ENCODE measurements at places on chromosomes 7 and 10.

GRCh38 chr7:116328161-116328560 is 117.8 kb downstream of the TES start:
- DNase-seq, result no peak

DNA sequence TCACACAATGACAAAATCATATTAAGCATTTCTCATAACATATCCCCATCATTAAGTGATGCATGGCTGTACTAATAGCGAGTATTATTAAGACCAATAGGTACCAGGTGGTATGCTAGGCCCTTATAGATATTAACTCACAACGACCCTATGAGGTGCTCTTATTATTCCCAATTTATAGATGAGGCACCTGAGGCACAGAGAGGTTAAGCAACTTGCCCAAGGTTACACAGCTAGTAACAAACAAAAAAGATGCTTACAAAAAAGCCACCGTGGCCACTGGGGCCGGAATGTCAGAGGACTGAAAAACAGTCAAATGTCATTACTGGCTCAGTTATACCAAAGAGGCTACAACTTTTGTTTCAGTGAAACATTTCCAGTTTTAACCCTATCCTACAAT is 96.0 kb downstream of the OR13A1 start:
- DNase-seq, result no peak

DNA sequence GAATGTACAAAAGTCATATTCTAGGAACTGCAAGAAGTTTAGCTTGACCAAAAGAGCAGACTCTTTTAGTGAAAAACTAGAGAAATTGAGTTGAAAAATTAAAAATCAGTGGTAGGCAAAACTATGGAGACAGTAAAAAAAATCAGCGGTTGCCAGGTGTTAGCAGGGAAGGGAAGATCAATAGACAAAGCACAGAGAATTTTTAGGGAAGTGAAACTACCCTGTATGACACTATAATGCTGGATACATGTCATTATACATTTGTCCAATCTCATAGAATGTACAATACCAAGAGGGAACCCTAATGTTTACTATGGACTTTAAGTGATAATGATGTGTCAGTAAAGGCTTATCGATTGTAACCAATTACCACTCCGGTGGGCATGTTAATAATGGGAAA is 761.9 kb downstream of the MAGI2 start:
- DNase-seq, result no peak

DNA sequence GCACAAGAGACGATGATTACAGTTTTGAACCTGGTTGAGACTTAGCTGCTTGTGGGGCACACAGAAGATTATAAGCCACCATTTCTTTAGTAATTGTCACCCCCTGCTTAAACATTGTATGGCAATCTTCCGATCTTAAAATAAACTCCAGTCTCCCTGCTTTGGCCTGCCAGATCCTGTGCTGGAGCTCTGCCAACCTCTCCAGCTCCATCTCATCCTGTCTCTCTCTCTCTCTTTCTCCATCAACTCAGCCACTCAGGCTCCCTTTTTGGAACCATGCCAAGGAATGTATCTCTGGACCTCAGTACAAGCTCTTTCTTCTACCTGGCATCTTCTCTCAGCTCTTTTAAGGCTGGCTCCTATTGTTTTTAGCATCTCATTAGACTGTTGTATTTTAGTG is 1053.2 kb downstream of the REEP3 start:
- DNase-seq, result no peak

DNA sequence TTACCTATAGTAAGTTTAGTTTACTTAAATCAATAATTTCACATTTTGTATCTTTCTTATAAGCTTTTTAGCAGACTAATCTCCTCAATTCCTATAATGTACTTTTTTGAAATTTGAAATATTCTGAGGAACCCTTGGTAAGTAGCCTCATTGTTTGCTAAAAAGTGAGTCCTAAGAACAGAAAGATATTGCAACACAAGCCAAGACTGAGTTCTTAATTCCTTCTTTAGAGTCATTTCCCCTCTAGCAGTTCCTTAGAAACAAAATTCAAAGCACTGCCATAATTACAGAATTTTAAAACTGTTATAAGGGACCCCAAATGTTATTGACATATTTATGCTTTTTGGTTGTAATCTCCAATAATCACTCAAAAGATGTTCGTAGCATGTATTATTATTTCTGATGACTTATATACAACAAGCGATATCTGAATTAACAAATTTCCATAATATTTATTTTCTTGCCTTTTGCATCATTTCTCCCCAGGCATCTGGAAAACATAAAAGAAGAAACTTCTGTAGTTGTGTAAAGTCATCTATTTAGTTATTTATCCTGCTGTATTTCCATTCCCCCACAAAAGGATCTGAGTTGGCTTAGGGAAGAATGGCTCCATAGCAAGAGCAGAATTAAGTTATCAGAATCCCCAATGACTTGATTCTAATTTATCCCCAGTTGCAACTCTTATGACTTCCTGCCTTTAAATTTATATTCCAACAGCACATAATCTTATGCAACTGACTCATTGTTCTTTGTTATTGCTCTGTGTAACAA is 67.8 kb downstream of the TMEM26 start:
- DNase-seq, result no peak

- DNase-seq, result no peak
Measured at GRCh38 chr7:7577888-7578287, 11.2 kb downstream of the MIOS start.

DNA sequence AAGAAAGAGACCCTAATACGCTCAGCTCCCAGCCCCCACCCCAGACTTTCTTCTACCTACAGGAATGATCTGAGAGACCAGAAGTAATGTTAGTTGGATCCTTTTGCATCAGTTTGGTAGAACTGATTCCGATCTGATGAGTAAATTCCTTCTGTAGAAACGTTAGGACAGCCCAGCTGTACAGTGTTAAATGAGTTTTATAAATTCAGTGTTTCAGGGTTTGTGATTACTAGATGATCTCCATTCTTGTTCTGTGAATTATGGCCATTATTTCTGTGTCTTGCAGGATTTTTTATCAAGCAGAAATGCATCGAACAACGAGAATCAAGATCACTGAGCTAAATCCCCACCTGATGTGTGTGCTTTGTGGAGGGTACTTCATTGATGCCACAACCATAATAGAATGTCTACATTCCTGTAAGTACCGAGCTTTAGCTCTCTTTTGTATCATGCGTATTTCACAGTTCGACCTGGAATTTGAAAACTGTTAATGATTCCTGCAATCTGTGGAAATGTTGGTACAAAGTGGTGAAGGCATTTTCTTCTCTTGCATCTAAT is 5.3 kb downstream of the BMI1 start:
- no peak for DNase-seq

DNA sequence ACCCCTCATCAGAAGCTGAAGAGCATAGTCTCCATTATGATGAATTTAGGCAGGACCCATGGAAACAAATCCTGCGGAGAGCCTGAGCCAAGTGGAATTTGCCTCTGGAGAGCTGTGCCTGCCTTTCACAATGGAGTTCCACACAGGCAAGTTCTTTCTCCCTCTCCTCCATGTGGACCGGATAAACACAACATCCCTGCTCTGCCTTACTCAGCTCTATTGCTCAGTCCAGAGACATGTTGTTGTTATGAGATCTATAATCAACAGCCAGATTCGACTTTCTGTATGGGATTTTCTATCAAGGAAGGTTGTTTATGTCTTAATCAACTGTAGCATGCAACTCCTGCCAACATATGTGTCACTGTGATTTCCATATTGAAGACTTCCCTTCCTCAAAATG is 59.5 kb upstream of the ELMO1 start:
- DNase-seq, result no peak

DNA sequence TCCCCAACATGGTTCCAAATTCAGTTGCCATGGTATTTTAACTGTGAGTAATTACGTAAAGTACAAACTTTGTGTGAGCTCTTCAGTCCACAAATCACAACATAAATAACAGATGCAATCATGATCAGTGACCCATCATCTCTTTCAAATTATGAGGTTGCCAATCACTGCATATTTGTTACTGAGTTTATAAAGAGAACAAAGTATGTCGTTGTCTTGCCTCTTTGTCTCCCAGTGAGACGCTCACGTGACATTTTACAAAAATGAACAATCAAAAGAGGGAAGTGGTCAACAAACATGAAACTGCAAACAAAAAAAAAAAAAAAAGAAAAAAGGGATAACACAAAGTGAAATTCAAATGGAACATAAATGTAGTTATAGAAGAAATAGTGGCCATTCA is 122.7 kb upstream of the PDSS1 start:
- DNase-seq, result no peak

DNA sequence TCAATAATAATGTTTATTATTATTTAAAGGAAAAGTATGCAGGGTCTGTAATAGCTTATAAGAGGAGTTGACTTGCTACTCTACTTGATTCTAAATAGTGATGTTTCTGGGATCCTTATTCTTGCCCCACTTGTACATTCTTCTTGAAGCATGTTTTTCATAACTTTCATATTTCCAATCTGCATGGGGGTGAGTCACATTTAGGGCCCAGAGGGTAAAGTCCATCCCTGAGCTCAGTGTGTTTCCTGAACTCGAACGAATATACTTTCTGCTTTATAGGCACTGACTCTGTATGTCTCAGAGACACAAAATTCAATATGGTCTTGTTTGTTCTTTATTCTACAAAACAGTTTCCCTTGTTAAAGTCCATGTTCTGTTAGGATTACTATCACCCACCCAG is 61.0 kb upstream of the SMIM30 start:
- no peak for DNase-seq

GRCh38 chr7:20275637-20276036 is 55.1 kb upstream of the ITGB8 start:
- no peak for DNase-seq

GRCh38 chr7:353746-354325 is 63.9 kb downstream of the FOXL3 start:
- DNase-seq, result no peak

- no peak for DNase-seq
Measured at GRCh38 chr7:84302949-84303348, 108.4 kb upstream of the SEMA3A start.

DNA sequence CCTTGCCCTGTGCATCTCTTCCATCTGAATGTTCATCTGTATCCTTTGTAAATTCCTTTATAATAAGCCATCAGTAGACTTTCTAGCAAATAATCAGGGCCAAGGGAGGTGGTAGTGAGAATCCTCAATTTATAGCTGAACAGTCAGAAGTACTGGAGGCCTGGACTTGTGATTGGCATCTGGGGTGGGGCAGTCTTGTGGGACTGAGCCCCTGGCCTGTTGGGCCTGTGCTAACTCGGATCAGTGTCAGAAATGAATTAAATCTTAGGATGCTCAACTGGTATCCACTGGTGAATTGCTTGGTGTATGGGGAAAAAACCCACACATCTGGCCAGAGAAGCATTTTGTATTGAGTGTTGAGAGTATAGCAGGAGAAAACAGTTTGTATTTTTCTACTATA is 481.8 kb downstream of the GLRX3 start:
- no peak for DNase-seq

DNA sequence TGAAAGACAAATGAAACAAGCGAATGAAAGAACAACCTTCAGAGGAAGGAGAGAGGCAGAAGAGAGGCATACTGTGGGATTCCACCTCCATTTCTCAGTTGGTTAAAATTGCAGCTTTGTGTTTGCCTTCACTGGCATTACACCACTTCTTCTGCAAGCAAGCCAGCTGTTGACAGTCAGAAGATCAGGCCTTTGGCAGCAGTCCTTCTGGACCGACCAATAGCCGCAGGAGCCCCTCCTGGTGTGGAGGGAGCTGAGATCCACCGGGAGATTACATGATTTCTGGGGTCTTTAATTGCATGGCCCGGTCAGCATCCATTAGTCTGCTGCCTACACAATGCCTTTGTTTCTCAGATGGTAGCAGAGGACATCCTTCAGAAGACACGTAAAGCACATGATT is 206.7 kb downstream of the ADAM12 start:
- no peak for DNase-seq

DNA sequence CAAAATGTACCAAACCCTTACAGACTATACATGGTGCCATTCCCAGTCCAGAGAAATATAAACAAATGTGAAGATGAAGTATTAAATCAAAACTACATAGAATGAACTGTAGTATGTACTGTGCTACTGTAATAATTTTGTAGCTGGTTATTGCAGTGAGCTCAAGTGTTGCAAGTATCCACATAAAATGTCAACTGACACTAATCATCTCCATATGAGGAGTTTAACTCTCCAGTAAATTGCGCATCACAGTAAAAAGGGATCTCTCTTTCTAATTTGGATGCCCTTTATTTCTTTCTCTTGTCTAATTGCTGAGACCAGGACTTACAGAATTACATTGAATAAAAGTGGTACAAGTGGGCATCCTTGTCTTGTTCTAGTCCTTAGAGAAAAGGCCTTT is 165.5 kb downstream of the CPED1 start:
- no peak for DNase-seq

DNA sequence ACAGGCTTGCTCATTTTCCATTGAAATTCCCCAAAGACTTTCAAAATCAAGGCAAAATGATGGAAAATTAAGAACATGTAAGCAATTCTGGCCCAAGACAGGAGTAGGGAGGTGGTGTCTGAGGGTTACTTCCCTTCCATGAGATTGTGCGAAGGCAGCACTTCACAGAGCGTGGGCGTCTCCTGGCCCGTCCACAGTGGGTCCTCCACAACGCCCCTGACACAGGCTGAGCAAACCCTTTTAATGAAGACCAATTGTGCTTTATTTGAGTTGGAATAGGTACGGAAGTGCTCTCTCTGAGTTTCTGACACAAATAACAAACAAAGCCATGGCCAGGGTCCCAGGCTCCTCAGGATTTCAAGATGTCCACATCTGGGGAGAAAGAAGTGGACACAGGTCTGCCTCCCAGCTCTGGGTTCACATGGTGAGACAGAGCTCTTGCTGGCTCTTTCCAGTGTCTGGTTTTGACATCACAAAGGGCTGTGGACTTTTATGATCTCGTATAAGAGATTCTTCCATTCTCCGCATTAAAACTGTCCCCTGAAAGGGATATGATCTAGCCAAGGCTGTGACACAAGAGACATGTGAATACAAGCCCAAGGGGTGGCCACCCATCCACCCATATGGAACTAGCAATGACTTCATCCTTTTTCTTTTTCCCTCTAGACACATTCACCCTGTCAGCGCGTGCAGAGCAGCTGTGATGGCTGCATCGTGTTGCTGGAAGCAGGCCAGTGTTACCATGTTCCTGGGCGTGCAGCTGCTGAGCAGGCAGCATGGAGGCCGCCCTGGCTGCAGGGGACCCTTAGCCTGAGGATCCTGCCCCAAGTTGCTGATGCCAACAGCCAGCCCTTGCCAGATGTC is 145.6 kb downstream of the ADAM12 start:
- no peak for DNase-seq

GRCh38 chr10:1657479-1657878 is 79.8 kb downstream of the ADARB2 start:
- DNase-seq, result no peak

DNA sequence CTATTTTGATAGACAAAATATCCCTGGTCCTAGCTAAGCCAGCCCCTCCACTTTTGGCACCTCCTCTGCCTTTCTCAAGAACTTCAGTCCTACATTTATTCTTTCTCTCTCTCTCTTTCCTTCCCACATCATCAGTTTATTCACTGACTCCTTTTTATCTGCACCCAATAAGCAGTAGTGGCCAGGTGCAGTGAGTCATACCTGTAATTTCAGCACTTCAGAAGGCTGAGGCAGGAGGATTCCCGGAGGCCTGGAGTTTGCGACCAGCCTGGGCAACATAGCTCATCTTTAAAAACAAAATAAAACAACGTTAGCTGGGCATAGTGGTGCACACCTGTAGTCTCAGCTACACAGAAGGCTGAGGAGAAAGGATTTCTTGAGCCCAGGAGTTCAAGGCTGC is 19.4 kb upstream of the NRP1 start:
- DNase-seq, result no peak
